RWPE2 (cell line): ENCODE measurements at places on chromosomes 4 and X.

DNA sequence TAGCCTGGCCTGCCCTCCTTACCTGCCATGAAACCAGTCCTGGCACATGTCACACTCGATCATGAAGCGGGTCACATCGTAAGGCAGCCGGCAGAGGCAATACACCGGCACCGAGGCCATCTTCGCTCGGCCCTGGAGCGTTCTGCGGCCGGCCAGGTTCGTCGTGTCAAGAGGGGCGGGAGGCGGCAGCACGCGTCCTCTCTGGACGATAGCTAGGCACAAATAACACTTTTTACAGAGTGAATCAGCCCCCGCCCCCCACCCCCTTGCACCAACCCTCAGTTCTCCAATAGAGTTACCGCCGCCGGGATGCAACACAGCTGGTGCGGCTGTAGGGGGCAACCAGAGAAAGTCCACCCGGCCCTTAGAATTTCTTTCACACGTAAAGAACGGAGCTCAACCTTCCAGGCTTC lies 1.7 kb downstream of the PHF8 start:
- no peak for DNase-seq

DNA sequence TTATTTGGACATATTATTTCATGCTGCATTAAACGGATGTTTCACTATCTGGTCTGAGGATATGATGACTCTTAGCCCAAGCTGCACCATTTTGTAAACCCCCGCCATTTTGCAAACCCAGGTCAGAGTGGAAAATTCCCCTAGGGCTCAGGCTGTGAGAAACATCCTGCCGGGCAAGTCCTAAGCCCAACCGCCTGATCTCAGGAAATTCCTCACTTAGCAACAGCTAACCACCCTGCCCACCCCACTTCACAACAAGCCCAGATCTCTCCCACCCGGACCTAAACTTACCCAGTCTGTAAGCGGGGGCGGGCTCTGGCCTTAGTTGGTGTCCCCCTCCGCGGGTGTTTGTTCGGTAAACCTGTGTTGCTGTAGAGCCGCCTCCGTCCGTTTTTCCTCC lies 2747.1 kb downstream of the PCDH7 start:
- DNase-seq = no peak

DNA sequence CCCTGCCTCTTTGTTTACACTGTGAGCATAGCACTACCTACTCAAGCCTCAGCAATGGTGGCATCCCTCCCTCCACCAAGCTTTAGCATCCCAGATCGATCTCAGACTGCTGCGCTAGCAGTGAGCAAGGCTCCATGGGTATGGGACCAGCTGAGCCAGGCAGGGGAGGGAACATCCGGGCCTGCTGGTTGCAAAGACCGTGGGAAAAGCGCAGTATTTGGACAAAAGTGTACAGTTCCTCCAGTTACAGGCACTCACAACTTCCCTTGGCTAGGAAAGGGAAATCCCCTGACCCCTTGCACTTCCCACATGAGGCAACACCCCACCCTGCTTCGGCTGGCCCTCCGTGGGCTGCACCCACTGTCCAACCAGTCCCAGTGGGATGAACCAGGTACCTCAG lies 26.5 kb downstream of the EGF start:
- no peak for DNase-seq

DNA sequence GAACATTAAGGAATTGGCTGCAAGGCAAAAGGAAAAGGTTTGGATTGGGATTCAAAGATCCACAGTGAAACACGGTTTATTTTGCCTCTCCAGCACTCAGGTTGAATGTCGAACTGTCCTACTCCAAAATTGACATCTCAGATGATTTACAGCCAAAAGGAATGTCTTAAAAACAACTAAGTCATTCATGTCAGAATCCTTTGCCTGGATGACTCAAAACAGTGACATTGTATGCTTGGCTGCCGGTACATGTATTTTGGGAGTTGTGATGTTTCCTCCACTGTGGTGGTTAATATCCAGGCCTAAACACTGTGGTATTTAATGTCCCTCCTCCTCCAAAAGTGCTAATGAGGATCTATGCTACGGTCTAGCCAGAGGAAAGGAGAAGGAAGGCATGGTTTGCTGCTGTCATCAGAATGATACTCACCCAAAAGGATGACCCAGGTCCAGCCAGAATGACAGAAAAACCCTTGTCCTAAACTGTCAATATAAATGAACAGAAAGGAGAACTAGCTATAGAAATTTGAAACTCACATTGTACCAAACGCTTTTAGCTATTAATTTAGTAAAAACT lies 20.9 kb downstream of the PGM2 start:
- no peak for DNase-seq

GRCh38 chr4:21380861-21381260 lies 567.7 kb downstream of the KCNIP4 start:
- DNase-seq = no peak

- no peak for DNase-seq
Observed at GRCh38 chr4:70315928-70316327, 18.9 kb upstream of the CABS1 start.

DNA sequence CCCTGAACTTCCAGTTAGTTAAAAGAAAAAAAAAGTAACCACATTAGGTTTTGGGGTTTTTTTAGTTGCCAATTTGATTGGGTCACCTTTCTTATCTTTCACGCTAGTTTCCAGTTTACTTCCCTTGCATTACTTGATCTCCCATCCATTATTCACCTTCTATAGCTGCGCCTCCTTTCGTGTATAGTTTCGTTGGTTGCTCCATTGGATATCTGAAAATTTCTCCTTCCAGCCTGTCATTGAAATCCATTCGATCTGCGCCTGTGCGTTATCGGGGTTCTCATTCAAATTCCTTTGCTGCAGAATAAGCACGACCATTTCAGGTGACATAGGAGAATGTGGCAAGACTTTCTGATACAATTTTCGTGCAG lies 764 bp downstream of the TRAPPC11 start:
- DNase-seq = no peak

DNA sequence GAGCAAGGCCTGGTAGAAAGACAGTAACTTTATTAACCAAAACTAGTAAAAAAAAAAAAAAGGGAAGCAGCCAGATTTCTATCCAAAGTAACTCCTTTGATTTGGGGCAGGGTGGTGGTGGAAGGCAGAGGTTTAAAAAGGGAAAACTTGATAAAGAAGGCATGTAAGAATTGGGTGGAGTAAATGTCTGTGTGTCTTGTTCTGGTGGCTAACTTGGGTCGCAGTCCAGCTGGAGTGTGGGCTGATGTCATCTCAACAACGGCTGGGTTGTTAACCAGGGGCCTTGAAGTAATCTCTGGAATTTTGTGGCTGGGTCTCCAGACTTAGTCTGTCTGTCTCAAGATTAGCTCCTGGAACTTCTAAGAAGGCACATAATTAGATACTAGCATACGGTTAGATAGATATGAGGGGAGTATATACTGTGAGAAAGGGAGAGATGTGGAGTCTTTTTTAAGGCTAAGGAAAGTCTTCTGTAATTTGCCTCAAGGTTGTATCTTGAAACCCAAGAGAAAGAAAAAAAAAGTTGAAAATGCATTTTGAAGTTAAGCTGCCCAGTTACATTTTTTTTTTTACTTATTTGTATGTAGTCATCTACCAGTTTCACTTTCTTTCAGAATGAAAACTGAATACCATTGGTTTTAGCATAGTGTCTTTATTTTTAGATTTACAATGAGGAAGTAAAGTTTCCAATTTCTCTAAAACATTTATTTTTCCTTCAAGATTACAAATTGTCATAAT lies 48.3 kb downstream of the MTHFD2L start:
- no peak for DNase-seq

DNA sequence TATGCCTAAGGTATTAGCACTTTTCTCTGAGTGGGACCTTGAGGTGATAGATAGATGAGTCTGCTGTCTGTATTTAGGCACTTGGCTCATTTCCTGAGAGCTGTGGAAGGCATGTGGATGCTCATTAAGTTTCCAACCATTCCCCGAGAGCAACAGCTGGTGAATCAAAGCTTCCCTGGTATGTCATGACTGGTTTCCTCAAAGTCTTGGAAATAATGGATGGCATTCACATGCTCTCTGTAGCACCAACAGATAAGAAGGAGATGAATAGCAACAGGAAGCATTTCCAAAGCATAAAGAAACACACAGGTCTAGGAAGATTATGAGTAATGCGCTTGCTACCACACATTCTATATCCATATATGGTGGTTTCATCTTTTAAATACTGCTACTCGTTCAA lies 118.3 kb upstream of the ETNPPL start:
- no peak for DNase-seq

- DNase-seq = no peak
Observed at GRCh38 chrX:139563251-139563650, 32.7 kb downstream of the F9 start.

GRCh38 chrX:68588602-68589371 lies 58.7 kb upstream of the STARD8 start:
- no peak for DNase-seq

- DNase-seq = peak; percentile 74
Observed at GRCh38 chr4:26083987-26084386, 170.0 kb downstream of the SMIM20 start.

DNA sequence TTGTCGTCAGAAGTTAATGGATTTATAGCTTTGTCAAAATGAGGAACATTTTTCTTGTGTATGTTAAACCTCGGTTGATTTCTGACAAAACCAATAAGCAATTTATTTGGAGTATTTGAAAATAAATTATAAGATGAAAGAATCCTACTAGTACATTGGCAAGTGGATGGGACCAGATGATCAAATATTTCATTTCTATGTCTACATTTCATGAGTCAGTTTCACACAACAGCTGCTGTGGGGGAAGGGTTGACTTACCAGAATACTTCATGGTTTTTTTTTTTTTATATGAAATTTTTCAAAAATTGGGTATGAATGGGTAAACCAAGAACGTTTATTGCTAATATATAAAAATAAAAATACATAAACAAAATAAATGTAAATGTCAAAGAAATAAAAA lies 39.4 kb downstream of the RAPGEF2 start:
- DNase-seq = no peak

- no peak for DNase-seq
Observed at GRCh38 chrX:135737366-135738071, 24.1 kb downstream of the CT45A1 start.

DNA sequence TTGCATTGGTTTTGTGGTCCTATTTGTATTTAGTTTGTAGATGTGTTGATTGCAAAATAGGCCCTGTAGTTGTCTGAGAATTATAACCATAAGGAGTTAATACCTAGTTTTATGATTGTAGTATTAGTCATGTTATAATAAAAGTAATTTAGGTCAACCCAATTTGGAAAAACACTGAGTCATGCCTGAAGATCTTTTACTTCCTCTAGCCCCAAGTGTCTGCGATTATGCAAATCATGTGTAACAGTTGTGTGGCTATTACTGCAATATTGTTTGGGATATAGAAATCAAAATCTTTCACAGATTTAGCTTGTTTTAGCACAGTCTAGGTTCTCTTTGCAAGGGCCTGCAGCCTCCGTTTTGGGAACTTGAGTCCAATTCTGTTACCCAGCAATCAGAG lies 12.6 kb downstream of the SRD5A3 start:
- DNase-seq = no peak

DNA sequence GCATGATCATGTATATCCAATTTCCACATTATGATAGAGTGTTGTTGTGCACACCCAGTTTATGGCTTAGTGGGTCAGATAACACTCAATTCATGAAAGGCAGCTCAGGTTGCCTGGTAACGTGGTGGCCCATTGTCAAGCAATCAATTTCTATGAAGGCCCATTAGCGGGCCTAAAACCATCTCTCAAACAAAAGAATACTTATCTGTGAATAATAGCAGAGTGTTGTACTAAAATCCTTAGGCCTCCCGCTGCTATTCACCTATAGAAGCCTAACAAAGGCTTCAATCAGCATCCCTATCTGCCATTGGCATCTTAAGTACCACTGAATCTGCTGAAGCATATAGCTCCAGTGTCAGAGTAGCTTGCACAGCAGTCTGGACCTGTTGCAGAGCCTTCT lies 849.6 kb upstream of the POU3F4 start:
- no peak for DNase-seq

GRCh38 chrX:65783746-65784145 lies 116.3 kb downstream of the MSN start:
- DNase-seq = no peak

- DNase-seq = no peak
Observed at GRCh38 chr4:46844325-46844917, 64.6 kb downstream of the COX7B2 start.
